ENCODE measurements at places on chromosomes 13 and 19.

GRCh38 chr13:107365466-107366215 is 797.7 kb upstream of the ARGLU1 start:
- no peak for DNase-seq

DNA sequence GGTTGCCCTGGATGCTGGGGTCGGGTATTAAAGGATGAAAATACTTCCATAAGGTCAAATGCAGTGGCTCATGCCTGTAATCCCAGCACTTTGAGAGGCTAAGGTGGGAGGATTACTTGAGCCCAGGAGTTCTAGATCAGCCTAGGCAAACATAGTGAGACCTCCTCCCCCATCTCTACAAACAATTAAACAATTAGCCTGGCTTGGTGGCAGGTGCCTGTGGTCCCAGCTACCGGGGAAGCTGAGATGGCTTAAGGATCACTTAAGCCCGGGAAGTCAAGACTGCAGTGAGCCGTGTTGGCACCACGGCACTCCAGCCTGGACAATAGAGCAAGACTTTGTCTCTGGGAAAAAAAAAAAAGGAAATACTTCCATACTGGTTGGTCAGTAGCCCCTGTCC is 1.5 kb downstream of the KLK11 start:
- no peak for DNase-seq

- DNase-seq: no peak
Measured at GRCh38 chr13:44206434-44206833, 167.2 kb upstream of the SERP2 start.

DNA sequence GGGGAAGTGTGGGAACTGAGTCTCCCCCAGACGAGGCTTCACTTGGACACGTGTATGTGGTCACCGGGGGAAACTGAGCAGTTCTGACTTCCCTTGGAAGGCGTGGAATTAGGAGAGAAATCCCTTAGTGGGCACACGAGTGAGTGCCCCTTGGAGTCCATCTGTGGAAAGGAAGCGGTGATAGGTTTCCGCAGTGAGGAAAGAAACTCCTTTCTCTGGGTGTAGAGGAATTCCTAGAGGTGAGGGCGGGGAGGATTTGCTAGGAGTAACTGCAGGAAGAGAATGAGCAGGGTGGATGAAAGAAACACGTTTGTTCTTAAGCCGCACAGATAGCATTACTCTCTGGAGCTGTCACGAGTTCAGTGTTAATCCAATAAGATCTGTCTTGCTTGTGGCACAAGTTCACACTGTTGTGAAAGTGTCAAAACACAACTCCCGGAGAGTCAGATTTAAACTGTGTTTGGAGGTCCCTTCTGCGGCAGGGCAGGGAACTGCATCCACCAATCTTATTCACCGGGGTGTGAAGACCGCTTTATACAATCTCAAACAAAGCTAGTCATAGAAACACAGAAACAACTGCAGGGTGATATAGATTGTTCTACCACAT is 1.2 kb downstream of the KL start:
- DNase-seq: peak; percentile 20

DNA sequence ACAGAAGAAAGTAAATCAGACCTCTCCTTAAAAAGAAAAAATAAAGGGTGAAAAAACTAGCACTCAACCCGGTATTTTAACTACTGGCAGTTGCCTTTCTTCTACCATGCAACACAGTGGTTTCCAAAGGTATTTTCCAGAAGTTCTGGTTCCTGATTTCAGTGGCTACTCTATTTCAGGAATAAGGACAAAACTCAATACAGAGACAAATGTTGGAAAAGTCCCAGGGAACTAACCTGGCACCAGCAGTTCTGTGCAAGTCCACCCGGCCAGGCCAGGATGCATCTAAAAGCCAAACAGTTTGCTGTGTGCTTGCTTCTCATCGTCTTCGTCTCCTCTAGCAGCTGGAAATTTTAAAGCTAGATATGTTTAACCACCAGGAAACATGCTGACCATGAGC is 52.5 kb downstream of the FOXO1 start:
- no peak for DNase-seq

Measured in HuH-7.5 (cell line).